ENCODE measurements at places on chromosomes 12 and 14.

- DNase-seq = no peak
Measured at GRCh38 chr12:66119229-66119869, 11.2 kb downstream of the LLPH start.

- no peak for DNase-seq
Measured at GRCh38 chr12:26195641-26196420, 458 bp downstream of the SSPN start.

DNA sequence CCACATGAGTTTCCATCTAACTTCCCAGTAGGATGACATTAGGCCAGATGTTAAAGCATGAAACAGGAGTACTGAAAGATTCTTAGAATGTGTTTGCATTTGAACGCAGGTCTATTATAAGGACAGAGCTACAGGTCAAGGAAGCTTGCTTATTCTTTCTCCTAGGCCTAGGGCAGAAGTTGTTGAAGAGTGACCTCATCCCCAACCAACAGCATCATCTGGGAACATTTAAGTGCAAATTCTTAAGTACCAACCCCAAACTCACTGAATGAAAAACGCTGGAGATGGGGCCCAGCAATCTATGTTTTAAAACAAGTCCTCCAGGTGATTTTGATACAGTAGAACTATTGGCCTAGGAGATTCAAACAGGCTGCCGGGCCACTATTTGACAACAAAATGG lies 52.4 kb downstream of the PAPLN start:
- DNase-seq = no peak

GRCh38 chr12:75656648-75657047 lies 145.2 kb upstream of the KRR1 start:
- DNase-seq = no peak

- DNase-seq = peak; percentile 19
Measured at GRCh38 chr12:9340422-9341259, 132.4 kb upstream of the PZP start.

GRCh38 chr12:28884904-28885679 lies 264.0 kb upstream of the FAR2 start:
- DNase-seq = no peak
